H1 (cell line): ENCODE measurements at places on chromosomes 7 and 10.

- no peaks in the 10 kb centered on the region for H3K27me3 ChIP-seq
- H3K36me3 ChIP-seq = no peaks in the 10 kb centered on the region
- H3K27ac ChIP-seq = no peak overlapping the region
- no peak for DNase-seq
Measured at GRCh38 chr7:132872034-132872433, 209.9 kb downstream of the CHCHD3 start.

DNA sequence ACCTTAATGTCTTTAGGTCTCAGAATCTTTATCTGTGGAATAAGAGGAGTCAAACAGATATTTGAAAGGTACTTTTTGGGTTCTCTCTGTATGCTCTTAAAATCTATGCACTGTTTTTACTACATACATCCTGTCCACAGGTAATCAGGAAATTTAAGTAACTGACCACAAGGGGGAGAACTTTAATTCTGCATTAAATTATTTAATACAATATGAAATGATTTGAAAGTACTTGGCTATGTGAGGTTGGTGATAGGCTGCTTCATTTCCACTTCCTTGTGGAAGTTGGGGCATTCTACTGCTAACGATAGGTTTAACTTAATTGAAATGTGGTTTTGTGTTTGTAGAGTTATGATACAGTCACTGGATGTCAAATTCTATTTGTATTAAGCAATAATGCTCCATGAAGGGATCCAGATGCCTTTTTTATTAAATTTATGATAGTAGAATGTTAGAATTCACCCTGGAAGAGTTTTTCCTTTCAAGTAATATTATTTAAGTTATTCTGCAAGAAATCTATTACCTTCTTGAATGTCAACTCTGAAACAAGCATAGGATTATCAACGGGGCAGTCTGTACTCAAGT lies 6.0 kb downstream of the TEX47 start:
- H3K36me3 ChIP-seq = no peaks in the 10 kb centered on the region
- no peak overlapping the region for H3K4me3 ChIP-seq
- H3K27me3 ChIP-seq = no peaks in the 10 kb centered on the region
- H3K4me1 ChIP-seq = no peaks in the 10 kb centered on the region

DNA sequence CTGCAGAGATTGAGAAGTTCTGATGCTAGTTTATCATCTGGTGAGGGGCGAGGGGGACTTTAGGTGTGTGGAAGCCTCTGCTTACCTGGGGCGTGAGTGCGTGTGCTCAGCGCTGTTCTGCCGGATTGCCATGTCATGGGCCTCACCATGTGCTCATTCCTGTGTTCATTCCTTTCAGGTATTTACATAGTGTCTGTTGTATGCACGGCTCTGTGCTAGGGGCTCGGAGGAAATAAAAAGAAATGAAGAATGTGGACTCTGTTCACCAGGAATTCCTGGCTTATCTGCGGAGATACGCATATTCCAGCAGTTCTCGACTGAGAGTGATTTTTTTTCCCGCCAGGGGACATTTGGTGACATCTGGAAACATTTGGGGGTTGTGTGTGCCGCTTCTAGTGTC lies 152.0 kb downstream of the CAMK1D start:
- H3K27ac ChIP-seq = no peak overlapping the region
- no peaks in the 10 kb centered on the region for H3K27me3 ChIP-seq
- no peak overlapping the region for H3K4me3 ChIP-seq
- peaks cover 3% of the 10 kb centered on the region; the same call in 1 of the 2 replicates for H3K4me1 ChIP-seq
- H3K36me3 ChIP-seq = no peaks in the 10 kb centered on the region
- no peak for DNase-seq

GRCh38 chr10:123552760-123553554 lies 113.2 kb upstream of the GPR26 start:
- no peaks in the 10 kb centered on the region for H3K27me3 ChIP-seq
- H3K4me3 ChIP-seq = no peak overlapping the region
- H3K36me3 ChIP-seq = no peaks in the 10 kb centered on the region
- peaks cover 4% of the 10 kb centered on the region; the same call in 1 of the 2 replicates for H3K4me1 ChIP-seq
- no peak for DNase-seq

- H3K27ac ChIP-seq = no peak overlapping the region
- H3K27me3 ChIP-seq = no peaks in the 10 kb centered on the region
- DNase-seq = no peak
- H3K4me3 ChIP-seq = no peak overlapping the region
- no peaks in the 10 kb centered on the region for H3K4me1 ChIP-seq
- no peaks in the 10 kb centered on the region for H3K36me3 ChIP-seq
Measured at GRCh38 chr7:112067632-112068540, 138.3 kb downstream of the DOCK4 start.
